ENCODE measurements at places on chromosomes 13 and 19.
A peak's percentile ranks its signal among the peaks of the same experiment; 100 is the strongest.

DNA sequence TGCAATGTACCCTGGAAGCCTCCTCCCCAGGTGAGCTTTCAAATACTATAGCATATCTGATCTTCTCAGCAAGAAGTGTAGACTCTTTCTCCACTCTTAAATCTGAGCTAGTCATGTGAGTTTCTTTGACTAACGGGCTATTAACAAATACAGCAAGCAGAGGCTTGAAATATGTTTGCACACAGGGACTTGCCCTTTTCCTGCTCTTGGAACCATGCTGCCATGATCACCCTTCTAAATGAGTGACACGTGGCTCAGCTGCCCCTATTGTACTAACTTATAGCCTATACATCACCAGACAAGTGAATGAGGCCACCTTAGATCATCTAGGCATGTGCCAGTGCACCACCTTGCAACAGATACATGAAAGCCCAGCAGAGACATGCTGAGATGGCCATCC is 13.3 kb upstream of the SUCLA2 start:
- DNase-seq: no peak

DNA sequence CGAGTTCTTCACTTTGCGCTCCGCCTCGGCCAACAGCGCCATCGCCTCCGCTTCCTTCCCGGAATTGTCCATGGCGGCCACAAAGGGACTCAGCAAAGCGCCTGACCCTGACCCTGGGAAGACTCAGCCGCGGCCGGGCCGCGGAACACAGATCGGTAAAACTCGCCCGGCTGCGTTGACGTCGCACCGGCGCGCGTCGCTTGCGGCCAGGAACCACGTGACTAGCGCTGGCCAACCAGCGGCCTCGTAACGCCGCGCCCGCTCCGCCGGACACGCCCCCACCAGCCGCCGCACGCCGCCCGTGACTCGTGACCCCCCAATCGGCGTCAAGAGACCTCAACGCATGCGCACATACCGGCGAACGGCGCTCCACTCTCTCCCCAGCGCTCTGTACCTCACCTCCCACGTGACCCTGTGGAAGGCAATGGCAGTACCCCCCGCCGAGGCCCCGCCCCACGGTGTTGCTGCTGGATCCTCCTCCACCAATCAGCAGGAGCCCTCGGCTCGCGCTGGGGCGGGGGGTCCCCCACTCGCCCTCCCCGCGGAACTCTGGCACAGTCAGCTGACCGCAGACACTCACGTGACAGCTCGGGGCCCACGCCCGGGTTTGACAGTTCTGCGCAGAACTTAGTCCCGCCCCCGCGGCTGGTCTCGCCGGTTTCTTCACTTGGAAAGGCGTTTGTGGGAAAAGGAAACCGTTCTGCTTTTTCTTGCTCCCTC is at the start of gene NAPA:
Gene NAPA, minus strand, starts transcription at position 195 of the 720 bp plus-strand sequence. Its CDS starts 123 bp downstream, at position 72.
- DNase-seq: peak; percentile 100

DNA sequence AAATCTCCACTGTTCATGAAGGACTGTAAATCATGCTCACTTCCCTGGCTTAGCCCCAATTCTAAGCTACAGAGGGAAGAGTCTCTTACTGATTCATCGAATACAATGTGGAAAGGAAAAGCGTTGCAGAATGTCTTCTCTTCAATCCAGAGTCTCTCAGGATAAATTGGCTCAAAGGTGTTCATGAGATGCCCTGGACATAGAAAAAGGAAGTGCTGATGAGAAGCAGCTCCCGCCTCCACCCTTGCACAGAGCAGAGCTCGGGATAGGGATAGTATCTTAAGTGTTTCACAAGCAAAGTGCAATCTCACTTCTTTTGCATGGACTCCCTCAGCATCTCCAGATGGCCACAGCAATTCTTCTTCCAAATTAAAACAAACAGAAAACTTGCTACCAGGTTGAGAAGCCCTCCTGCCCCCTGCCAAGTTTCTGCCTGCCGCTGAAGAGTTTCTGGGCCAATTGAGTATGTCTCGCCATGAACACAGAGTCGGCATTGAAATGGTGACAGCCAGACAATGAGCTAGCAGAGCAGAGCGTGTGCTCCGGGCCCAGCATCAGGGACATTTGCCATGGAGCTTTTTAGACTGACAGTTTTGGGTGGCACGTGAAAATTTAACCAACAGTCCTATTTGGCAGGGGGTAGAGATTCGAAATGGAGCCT is 85.7 kb downstream of the C13orf42 start:
- DNase-seq: no peak

- DNase-seq: no peak
Measured at GRCh38 chr19:49849433-49850220, 1.3 kb upstream of the PTOV1 start.

DNA sequence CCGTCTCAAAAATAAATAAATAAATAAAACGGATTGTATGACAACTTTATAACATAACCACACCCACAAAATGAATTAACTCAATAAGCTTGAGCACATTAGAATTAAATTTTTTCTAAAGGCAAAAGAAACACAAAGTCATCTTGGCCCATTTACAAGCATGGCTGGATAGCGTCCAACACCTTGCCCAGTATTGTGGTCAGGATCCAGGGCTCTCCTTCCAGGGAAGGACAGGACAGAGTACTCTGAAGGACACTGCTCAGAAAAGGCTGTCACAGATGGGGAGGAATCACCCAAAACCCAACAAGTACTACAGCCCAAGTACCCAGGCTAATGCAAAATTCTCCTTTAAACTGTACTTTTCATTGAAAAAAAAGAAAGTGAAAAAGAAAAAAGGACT is 27.1 kb downstream of the SUGP2 start:
- DNase-seq: no peak

Data from mesendoderm (in vitro differentiated cells).